ENCODE measurements at places on chromosomes 12 and 14.

DNA sequence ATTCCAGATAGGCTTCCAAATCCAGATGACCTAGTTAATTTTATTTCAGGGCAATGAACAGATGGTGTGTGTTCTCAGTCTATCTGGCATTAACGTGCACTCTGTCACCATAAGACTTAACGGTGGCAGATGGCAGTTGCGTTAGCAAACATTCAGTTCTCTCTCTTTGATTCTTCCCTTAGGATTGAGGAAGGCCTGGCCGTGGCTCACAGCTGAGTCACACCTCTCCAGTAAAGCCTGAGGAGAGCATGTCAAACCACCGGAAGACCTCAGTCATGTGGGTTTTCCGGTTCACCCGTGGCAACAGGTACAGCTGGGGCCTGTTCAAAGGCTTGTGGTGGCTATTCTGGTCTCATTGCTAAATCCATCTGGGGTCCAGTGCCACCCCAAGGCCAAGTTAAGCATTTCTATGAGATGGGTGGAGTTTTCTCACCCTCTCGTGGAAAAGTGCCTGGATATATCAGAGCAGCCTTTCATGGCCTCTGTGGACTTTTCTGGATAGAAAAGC, 545.1 kb upstream of the ATP2B1 start:
- peak; percentile 10 for DNase-seq

- DNase-seq: no peak
These were observed 31.5 kb upstream of the FAM222A start for GRCh38 chr12:109681986-109682707.

DNA sequence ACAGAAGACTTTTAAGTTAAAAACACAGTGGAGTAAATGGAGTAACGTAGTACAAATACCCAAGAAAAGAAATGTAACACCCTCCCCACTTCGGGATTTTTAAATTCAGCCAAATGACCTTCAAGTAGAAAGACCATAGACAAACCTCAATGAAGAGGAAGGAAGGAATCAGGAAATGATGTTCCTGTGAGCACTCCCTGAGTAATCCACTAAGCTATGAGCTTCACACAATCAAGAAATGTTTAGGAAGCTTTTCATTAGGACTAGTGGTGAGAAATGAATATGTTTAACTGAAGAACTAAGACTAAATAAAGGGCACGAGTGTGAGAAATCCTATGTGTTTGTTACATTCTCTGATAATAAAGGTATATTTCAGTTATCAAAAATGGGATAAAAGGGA, 10.1 kb downstream of the TCL1A start:
- no peak for DNase-seq

DNA sequence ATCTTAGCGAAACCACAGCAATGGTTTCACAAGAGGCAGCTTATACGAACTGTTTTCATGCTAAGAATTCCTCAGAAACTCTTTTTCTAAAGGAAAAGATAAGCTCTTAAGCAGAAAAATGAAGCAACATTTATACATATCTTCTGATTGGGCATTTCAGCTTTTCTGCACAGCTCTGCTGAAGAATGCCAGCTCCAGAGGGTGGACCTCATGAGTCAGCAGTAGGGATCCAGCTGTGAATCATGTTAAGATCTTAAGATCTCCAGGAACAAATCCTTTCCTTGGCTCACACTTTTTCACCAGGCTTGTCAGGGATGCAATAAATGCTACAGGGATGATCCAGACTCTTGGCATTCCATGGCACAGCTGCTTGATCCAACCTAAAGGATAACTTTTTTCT, 477.1 kb upstream of the CCDC196 start:
- no peak for DNase-seq

DNA sequence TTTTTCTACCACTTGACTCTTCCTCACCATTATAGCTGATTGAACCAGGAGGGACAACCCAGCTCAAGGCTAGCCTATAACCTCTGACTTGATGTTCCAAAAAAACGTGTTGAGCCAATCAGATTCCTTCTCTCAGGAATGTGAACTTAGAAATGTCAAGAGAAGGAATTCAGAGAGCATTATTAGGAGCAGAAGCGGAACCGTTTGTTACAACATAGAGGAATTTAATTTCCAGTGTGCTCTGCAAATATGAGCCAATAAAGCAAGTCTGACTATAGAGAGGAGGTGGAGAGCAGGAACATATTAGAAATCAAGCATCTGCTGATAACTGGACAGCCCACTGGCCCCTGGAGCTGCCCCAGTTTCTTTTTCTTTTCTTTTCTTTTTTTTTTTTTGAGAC, 15.3 kb upstream of the PELI2 start:
- DNase-seq: no peak

Data from activated naive CD4-positive, alpha-beta T cell treated with anti-CD3 and anti-CD28 coated beads, Interleukin-2, amount 50 U/mL, for 16 hours (primary cell).